T-helper 22 cell (primary cell): ENCODE measurements at places on chromosomes 2 and 18.

DNA sequence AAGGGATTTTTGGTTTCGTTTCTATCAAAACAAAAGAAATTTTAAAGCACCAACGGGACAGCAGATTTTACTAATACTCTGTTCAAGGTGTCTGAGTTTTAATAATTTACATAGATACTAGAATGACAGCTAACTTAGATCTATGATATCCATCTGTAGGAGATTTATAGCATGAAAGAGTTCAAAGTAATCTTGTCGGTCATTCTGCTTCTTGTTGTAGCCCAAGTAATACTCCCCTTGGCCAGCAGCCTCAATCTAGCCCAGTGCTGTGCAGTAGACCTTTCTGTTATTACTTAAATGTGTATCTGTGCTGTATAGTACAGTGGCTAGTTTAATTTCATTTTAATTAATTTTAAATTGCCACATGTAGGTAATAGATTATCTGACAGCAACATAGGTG is 44.7 kb downstream of the ANKRD12 start:
- DNase-seq, result no peak

- DNase-seq, result no peak
Measured at GRCh38 chr2:110973262-110973661, 147.5 kb upstream of the BCL2L11 start.

GRCh38 chr2:105454801-105455485 is 56.1 kb upstream of the FHL2 start:
- DNase-seq, result no peak

DNA sequence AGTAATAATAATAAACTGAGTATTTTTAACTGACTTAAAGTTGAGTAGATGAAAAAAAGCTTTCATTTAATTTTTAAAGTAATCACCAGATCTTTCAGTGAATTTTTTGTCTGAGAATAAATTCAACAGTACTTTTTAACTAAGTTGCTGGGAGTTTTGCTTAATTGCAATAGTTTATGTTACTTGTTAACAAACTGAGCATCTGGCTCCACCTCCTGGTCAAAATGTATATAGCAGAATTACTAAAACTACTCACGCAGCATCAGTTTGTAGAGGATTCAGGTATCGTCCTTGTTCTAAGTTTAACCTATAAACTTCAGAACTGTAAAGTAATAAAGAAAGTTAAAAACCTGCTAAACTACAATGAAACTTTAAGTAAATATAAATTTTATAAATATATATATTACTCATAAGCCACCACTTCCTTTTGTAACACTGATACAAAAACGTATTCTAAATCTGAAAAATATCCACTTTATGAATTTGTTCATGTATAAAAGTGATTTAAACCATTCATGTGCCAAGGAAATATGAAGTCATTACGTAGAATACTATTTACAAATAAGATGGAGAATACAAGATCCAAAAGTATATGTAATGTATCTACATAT is 21.3 kb downstream of the NOL10 start:
- no peak for DNase-seq

GRCh38 chr2:3454802-3455201 is 64.5 kb downstream of the ADI1 start:
- DNase-seq, result no peak

DNA sequence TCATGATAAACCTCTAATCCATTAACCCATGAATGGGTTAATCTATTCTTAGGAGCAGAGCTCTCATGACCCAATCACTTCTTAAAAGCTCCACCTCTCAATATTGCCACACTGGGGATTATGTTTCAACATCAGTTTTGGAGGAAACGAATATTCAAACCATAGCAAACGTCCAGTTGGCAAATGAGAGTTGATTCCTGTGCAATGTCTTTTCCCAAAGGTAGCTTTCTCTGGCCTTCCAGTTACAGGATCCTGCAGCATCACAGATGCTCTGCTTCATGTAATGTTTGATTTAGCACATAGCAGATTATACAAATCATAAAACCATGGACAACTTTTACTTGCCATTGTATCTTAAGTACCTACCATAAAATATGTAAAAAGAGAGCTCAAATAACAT is 481.0 kb downstream of the TNS1 start:
- no peak for DNase-seq

DNA sequence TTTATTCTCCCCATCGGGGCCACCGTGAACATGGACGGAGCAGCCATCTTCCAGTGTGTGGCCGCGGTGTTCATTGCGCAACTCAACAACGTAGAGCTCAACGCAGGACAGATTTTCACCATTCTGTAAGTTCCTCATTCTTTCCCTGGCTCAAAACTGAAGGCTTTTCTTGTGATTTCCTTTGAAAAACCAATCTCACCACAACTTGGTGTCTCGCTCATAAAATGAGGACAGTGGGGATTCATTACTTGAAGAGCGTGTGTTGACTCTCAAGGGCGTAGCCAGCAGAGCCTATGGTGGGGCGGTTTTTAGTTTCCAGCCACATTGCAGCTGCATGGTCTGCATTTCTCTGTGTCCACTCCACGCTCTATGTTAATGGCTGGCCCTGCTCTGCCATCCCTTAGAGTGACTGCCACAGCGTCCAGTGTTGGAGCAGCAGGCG is 29.0 kb downstream of the SLC1A4 start:
- DNase-seq, result no peak

GRCh38 chr2:174560737-174561136 is 36.9 kb downstream of the WIPF1 start:
- DNase-seq, result no peak

GRCh38 chr2:210429403-210430137 is 47.0 kb downstream of the LANCL1 start:
- no peak for DNase-seq
